Caki2 (cell line): ENCODE measurements at places on chromosomes 13 and 19.

GRCh38 chr13:51153527-51153926, 42.5 kb upstream of the C13orf42 start:
- no peak for DNase-seq

GRCh38 chr13:100364591-100364990, 224.0 kb downstream of the GGACT start:
- DNase-seq, result no peak

GRCh38 chr13:113946409-113947181, 27.3 kb downstream of the C13orf46 start:
- DNase-seq, result no peak

- DNase-seq, result no peak
Observed at GRCh38 chr19:47379381-47379938, 30.3 kb downstream of the DHX34 start.

DNA sequence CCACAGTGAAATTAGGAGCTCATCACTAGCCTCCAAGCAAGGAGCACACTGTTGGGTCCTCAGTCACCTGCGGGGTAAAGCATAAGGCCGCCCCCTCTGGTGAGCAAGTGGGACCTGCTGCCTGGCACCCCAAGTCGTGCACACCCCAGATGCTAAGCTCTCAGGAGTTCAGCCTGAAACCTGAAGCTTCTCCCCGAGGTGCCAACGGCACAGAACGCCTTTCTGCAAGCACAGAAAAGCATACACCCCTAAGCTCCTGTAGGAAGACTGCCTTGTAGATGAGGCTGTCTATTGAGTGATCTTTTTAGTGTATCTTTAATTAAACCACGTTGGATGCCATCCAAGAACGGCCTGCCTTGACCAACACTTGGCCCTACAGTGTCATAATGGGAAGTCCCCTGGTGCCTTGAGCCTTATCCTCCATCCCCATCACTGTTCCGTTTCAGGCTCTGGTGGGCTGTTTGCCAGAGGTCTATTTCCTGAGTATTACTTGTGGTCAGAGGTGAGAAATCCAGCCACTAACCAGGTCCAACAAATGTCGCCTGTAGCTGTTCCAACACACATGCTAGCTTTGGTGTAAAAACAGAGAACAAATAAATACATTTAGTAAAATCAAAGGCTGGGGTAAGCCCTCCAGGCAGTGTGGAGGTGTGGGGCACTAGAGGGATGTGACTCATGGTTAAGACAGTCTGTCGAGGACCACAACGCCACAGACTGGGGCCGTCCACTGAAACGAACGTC, 44.8 kb downstream of the C13orf42 start:
- DNase-seq, result peak; percentile 41

DNA sequence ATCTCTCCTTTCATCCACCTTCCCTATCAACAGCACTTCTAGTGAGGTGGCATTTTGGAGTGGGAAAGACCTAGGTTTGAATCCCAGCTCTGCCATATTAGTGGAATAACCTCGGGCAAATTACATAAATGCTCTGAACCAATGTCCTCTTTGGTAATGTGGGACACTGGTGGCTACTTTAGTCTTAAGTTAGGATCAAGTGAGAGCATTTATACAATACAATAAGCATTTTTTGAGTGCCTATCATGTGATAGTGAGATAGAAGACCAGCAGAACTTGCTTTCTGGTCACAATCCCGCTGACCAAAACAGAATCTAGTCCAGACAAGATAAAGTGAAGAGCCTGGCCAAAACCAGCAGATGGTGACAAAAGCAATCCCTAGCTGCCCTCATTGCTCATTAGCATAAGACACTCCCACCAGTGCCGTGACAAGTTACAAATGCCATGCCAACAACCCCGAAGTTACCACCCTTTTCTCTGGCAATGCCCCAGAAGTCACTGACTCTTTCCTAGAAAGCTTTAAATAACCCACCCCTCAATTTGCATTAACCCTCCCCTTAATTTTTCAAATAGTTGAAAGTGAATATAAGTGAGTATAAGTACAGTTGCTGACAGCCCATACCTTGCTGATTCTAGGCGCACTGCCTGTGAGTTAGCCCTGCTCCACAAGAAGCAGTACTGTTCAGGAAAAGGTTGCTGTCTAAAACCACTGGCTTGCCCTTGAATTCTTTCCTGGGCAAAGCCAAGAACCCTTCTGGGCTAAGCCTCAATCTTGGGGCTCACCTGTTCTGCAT, 28.9 kb upstream of the KPNA3 start:
- DNase-seq, result peak; percentile 5

DNA sequence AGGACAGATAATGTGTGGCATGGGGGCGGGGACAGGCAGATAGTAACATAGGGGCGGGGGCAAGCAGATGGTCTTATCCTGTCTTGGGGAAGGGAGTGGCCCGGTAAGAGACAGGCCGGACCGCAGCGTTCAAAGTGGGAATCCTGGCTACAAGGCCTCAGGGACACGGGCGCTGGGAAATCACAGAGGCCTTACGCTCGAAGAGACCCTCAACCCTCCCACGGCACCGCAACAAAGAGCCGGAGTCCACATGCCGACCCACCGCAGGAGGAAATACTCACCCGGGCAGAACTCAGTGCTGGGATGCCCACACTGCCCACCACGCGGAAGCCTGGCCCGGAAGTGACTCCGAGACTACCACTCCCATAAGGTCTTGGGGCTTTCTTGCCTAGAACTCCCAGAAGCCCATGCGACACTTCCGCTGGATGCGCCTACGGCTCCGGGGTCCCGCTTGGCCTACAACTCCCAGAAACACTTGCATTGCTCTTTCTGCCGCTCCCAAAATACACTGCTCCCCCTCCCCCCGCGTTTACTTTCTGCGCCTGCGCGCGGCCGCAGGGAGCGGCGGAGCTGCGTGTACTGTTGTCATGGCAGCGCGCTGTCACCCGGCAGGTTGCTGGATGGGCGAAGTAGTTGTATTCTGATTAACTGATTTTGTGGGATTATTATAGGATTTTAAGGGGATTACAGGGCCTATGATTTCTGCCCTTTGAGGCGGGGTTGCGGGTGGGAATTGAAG, at the start of gene CTU1:
Gene CTU1 (minus strand): TSS at position 344 of the 739 bp plus-strand sequence. CDS start 3,840 bp downstream, outside the sequence.
- DNase-seq, result peak; percentile 99

- peak; percentile 100 for DNase-seq
Observed at GRCh38 chr19:39390751-39391437, at the start of the genes MED29 and PAF1. TSS of gene MED29 (plus strand) at chr19:39391378. CDS start at chr19:39391423, 45 bp downstream. TSS of gene PAF1 (minus strand) at chr19:39391106. CDS start at chr19:39390864, 242 bp downstream.

DNA sequence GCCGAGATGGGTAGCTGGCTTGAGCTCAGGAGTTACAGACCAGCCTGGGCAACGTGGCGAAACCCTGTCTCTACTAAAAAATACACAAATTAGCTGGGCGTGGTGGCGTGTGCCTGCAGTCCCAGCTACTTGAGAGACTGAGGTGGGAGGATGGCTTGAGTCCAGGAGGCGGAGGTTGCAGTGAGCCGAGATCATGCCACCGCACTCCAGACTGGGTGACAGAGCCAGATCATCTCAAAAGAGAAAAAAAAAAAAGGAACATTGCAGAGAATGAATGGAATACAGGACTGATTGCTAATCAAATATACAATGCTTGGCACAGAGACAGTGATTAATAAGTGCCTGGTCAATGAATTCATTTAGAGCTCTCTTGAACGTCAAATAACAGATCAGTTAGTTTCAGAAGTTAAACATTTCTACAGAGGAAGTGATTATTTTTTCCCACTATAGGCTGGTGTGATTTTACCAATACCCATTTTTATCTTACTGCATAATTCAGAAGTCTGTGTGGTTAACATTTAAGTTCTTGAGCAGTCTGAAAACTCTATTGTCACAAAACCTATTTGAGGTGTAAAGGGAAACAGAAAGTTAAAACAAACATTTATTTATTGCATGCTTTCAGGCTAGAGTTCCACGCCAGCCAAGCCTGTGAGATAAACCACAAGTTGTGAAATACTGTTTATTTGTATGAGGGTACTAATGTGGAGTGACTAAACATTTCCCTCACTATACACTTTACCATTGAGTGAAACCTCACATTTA, 7.7 kb upstream of the TBC1D4 start:
- DNase-seq, result peak; percentile 54

- DNase-seq, result no peak
Observed at GRCh38 chr19:18951721-18952281, 10.8 kb upstream of the HOMER3 start.

DNA sequence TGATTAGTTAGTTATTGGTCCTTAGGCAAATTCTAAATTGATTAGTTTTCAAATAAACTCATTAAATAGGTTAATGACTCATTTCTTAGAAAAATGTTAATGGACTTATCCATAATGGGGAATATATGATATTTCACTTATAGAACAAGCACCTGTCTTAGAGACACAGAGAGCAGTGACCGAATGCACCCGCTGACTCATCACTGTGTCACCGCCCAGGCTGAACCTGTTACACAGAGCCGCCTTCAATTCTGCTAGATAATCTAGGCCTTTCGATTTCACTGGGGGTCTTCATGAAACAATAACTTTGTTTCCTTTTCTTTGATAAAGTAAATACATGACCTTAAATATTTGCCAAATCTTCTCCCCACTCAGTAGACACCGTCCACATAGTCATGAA, 13.1 kb downstream of the IRS2 start:
- DNase-seq, result peak; percentile 33

DNA sequence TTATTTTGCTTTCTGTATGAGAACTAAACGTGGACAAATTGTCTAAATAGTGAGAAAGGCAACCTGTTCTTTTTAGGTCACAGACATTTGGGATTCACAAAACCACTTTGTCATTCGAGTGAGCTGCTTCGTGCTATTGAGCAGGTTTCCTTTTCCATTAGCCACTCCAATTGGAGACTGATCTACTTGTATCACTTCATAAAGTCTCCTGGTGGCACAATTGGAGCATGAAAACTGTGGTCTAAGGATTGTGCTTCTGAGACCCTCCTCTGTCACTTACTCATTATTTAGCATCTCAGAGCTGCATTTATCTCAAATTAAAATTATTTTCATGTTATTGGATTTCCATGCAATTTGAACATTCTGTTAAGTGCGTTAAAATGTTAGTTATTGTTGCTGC, 397.7 kb downstream of the TDRD3 start:
- DNase-seq, result no peak

GRCh38 chr13:37014609-37015008, 14.0 kb downstream of the EXOSC8 start:
- no peak for DNase-seq

DNA sequence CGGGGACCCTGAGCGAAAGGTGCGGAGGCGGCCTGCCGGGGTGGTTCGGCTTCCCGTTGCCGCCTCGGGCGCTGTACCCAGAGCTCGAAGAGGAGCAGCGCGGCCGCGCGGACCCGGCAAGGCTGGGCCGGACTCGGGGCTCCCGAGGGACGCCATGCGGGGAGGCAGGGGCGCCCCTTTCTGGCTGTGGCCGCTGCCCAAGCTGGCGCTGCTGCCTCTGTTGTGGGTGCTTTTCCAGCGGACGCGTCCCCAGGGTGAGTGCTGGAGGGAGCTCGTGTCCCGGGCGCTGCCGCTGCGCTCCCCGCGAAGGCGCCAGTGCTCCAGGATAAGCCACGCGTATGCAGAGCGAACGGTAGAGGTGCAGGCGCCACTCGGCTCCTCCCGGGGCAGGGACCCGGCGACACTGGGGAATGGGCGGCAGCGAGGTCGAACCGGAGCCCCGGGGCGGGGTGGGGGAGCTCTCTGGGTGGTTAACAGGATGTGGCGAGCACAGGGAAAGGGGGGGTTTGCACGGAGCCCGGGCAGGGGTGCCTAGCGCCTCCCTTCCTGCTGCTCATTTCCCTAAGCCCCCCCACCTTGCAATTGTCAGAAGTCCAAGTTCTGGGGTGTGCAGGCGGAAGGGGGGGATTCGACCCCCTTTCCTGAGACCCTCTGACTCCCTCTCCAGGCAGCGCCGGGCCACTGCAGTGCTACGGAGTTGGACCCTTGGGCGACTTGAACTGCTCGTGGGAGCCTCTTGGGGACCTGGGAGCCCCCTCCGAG, at the start of gene IL27RA:
Gene IL27RA (plus strand): TSS at position 44 of the 762 bp plus-strand sequence. CDS start 111 bp downstream, at position 155.
- peak; percentile 73 for DNase-seq

GRCh38 chr13:73045031-73045430, 13.8 kb upstream of the KLF5 start:
- DNase-seq, result no peak

DNA sequence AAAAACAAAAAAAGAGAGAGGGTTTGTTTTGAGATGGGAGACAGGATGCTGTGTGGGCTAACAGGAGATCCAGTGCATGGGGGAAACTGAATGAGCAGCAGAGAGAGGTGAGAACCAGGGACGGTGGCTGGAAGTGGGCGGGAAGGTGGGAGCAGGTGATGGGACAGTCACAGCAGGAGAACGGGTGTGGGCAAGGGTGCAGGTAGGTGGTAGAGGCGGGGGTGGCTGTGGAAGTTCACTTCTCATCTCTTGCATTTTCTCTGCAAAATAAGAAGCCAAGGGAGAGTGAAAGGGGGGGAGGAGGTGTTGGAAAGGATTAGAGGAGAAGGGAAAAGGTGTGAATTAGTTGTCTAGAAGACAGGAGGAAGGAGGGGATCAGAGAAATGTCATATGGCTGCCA, 21.9 kb downstream of the FBXO17 start:
- DNase-seq, result no peak

DNA sequence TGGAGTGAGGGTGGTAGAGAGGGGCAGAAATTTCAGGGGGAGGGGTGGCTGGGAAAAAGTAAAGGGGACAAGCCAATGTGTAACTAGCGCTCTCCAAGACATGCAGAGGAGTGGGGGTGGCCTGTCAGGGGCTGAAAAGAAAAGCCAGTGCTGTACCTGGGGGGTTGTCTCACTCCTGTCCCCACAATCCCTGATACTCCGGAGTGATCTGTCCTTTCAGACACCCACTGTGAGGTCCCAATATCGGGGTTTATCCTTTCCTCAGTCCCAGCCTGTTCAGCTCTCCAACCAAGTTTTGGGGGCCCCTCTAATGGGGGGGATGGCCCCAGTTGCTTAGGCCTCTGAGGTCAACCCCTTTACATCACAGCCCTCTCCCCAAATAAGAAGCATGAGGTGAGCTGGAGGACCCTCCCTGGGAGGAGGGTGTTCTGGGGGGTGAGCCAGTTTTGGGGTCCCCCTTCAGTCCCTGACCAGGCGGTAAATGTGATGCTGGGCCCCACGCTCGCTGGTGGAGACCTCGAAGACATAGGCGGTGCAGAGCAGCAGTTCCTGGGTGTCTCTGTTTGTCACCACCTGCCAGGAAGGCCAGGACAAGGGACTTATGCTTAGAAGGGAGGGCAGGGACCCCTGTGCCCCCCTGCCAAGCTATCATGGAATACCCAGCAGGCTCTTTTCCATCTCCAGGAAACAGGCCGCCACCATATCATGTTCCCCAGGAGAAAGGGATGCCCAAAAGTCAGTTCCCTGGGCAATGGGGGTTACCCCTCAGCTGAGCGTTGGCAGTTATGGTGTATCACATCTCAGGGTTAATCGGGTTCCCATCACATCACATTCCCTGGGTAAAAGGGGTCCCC, 5.9 kb downstream of the CD37 start:
- no peak for DNase-seq
